ENCODE measurements at places on chromosomes 13 and 19. TPM values are rescaled to one million over a fixed set of nuclear protein-coding genes. Genes with fewer than 3 reads are reported as not detected.

GRCh38 chr19:2173767-2174577 lies 10.2 kb downstream of the DOT1L start:
- no peak for DNase-seq
- no peak overlapping the region for H3K4me3 ChIP-seq
- H3K36me3 ChIP-seq: no peaks in the 10 kb centered on the region
- H3K4me1 ChIP-seq: no peaks in the 10 kb centered on the region

SHFL gene
- total RNA-seq: 11.6 TPM

GRCh38 chr13:28092431-28092830 lies 7.9 kb downstream of the FLT3 start:
- no peaks in the 10 kb centered on the region for H3K27me3 ChIP-seq
- H3K36me3 ChIP-seq: no peaks in the 10 kb centered on the region
- DNase-seq: no peak
- no peaks in the 10 kb centered on the region for H3K4me1 ChIP-seq
- H3K27ac ChIP-seq: no peak overlapping the region
- no peak overlapping the region for H3K4me3 ChIP-seq

DNA sequence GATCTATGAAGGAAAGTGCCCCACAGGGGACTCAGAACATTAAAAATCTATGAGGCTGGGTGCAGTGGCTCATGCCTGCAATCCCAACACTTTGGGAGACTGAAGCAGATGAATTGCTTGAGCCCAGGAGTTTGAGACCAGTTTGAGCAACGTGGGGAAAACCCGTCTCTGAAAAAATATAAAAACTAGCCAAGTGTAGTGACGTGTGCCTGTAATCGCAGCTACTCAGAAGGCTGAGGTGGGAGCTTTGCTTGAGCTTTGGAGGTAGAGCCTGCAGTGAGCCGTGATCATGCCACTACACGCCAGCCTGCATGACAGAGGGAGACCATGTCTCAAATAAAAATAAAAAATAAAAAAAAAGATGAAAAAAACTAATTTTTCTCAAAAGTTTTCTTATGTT lies 1070.6 kb downstream of the PCDH9 start:
- H3K27me3 ChIP-seq: no peaks in the 10 kb centered on the region
- no peak for DNase-seq

GIPR gene
- 3.1 TPM for total RNA-seq

DNA sequence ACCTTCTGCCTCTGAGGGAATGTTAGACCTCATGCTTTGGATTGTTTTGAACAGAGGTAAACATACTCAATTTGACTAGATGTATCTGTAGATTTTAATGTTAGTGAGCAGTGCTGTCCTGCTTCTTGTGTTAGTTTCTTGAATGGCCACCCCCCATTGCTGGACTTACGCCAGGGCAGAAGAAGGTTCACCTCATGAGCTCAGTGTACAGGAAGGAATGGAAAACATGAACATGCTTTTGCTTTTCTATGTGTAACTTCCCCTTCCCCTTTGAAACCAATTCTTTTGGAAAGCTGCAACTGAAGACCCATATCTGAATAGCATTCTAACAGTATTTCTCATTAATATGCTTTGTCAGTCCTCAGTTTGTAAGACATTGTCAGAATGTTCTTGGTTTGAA lies 32.3 kb downstream of the WASF3 start:
- H3K4me1 ChIP-seq: no peaks in the 10 kb centered on the region
- H3K4me3 ChIP-seq: no peak overlapping the region
- DNase-seq: no peak
- H3K36me3 ChIP-seq: no peaks in the 10 kb centered on the region
- H3K27ac ChIP-seq: no peak overlapping the region

DNA sequence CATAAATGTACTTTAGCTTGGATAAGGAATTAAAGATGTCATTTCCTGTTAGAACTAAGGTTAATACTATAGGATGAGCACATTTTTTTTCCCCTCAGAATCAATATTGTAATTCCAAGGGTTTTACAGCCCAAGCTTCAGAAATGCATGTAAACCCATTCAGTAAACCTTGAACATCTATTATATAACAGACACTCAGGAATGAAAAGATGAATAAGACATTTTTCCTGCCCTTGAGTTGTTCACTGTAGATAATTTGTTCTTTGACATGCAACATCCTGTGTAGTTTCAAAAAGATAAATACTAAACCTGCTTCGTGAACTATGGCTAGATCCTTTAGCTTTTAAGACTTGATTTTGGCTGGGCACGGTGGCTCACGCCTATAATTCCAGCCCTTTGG lies 21.7 kb upstream of the KCTD4 start:
- no peak overlapping the region for H3K4me3 ChIP-seq
- H3K36me3 ChIP-seq: no peaks in the 10 kb centered on the region
- DNase-seq: no peak
- H3K4me1 ChIP-seq: no peaks in the 10 kb centered on the region
- H3K27ac ChIP-seq: no peak overlapping the region
- H3K27me3 ChIP-seq: no peaks in the 10 kb centered on the region

DNA sequence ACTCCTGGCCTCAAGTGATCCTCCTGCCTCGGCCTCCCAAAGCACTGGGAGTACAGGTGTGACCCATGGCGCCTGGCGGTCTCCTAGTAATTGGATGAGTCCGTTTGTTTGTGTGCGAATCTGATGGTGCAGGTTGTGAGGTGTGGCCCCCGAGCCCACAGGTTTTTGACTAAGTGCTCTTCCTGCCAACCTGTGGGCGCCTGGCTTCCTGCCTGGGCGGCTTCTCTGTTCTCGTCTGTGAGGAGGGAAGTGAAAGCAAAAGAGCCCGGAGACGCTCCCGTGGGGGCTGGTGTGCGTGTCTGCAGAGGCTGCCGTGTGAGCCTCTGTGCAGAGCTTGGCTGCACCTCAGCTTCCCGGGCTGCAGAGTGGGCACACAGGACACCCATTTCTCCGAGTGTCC lies 10.0 kb downstream of the ARHGAP45 start:
- no peaks in the 10 kb centered on the region for H3K36me3 ChIP-seq
- peaks cover 4% of the 10 kb centered on the region for H3K4me1 ChIP-seq
- H3K4me3 ChIP-seq: no peak overlapping the region
- no peaks in the 10 kb centered on the region for H3K27me3 ChIP-seq
- no peak overlapping the region for H3K27ac ChIP-seq
- DNase-seq: no peak

- no peak overlapping the region for H3K27ac ChIP-seq
- no peak for DNase-seq
- H3K4me1 ChIP-seq: no peaks in the 10 kb centered on the region
- H3K27me3 ChIP-seq: no peaks in the 10 kb centered on the region
- no peak overlapping the region for H3K4me3 ChIP-seq
- no peaks in the 10 kb centered on the region for H3K36me3 ChIP-seq
These were observed 22.0 kb downstream of the MUC16 start for GRCh38 chr19:8988204-8988603.

DNA sequence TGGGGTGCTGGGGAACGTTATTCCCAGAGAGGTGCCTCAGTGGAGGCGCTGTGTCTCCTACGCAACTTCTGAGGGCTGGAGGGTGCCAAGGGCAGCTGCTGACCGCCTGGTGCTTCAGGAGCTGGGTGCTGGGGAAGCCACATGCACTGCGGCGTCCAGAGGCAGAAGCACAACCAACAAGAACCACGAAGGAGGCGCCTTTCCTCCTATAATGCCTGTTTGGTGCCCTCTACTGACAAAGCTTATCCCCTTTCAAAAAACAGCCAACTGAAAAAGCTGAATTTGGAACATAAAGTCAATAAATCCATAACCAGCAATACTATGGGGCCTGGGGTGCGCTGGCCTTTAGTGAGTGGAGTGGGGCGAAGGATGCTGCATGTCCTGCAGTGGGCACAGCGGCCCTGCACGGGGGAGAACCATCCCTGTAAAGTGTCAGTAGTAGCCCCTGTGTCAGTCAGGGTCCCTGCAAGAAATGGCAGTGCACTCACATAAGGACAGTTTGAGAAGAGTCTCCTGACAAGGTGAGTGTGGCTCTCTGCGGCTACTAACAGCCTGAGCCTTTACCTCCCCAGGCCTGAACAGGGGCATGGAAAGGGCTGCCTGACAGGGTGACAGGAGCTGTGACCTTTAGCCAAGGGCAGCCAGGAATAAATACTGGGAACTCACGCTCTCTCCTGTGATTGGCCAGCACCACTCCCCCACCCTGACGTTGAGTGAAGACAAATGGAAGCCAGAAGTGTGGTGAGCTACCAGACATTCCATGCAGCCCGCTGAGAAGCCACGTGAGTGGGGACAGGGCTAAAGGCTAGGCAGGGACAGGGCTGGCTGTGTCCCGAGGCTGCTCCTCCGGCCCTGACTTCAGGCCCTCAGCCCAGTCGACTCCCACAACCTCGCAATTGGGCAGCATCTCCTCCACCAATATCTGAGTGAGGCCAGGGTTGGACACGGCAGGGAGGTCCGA lies 4.5 kb upstream of the B3GNT8 start:
- peaks cover 34% of the 10 kb centered on the region for H3K4me1 ChIP-seq
- peak; percentile 68 for DNase-seq
- no peaks in the 10 kb centered on the region for H3K27me3 ChIP-seq
- H3K36me3 ChIP-seq: peaks cover 41% of the 10 kb centered on the region
- H3K27ac ChIP-seq: peak overlapping the region; percentile 77

Measured in right atrium auricular region (tissue), 2 donors.